ENCODE measurements at places on chromosomes 3 and 15.
A peak's percentile ranks its signal among the peaks of the same experiment; 100 is the strongest.

- no peak for DNase-seq
Observed at GRCh38 chr3:169455472-169455871, 208.0 kb downstream of the MECOM start.

DNA sequence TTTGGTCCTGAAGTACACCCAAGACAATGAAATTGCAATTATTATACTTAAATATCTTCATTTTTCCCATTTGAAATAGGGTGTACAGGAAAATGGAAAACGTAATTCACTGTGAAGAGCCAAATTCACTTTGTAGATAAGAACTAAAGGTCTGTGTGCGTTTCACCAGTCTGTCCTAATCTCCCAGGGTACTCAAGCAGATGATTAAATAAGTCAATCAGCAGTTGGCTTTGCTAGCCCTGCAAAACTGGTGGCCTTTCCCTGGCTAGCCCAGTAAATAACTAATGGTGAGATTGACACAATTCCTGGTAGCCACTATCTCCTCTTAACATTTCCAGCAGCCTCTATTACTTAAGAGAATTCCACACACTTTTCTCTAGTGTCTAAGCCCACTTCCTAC lies 389.3 kb downstream of the TBL1XR1 start:
- no peak for DNase-seq

- no peak for DNase-seq
Observed at GRCh38 chr3:184378651-184379357, 797 bp upstream of the THPO start.

DNA sequence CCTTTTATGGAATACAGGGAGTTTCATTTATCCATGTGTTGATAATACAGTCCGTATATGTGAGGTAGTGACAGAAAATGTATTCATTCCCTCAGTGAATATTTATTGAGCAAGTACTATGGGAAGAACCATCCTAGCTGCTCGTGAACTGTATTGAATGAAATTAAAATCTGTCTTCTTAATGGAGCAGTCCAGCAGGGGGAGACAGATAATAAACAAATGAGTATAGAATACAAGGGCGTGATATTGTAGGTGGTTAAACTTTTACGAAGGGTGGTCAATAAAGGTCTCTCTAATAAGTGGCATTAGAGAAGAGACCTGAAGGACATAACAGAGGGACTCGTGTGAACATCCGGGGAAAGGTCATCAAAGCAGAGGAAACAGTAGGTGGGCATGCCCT lies 62.7 kb upstream of the OSTN start:
- DNase-seq: no peak

GRCh38 chr3:57974796-57975388 lies 33.3 kb upstream of the FLNB start:
- DNase-seq: no peak

- DNase-seq: no peak
Observed at GRCh38 chr15:71201477-71201876, 86.2 kb downstream of the THSD4 start.

GRCh38 chr3:115211810-115212492 lies 64.9 kb upstream of the ZBTB20 start:
- DNase-seq: no peak

DNA sequence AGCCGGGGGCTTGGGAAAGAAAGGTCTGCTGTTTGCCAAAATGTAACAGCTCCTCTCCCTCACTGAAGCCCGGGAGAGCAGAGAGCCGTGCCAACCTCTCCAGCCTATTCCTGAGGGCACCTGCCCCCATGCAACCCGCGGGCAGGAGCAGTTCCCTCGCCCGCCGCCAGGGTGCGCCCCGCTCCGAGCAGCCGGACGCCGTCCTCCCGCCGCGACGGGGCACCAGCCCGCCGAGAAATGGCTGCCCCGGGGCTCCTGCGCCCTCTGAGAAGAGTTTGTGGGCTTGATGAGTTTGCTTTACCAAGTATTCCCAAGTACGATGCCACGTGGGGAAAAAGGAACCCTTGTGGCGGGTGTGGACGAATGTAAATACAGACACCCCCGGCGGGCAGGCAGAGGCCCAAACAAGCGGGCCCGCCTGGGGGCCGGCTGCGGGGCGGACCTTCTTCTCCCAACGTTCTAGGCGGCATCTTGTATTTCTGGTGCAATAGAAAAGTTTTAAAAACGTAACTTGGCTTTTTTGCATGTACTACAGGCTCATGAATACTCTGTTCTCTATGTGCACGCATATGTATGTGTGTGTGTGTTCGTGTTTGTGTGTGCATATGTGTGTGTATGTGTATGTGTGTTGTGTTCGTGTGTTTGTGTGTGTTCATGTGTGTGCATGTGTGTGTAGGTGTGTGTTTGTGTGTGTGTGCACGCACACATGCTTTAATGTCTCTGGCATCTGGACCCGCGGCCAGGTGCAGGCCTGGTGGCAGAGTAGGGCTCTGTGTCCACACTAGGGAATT lies 162.9 kb downstream of the CHSY1 start:
- DNase-seq: peak; percentile 84

DNA sequence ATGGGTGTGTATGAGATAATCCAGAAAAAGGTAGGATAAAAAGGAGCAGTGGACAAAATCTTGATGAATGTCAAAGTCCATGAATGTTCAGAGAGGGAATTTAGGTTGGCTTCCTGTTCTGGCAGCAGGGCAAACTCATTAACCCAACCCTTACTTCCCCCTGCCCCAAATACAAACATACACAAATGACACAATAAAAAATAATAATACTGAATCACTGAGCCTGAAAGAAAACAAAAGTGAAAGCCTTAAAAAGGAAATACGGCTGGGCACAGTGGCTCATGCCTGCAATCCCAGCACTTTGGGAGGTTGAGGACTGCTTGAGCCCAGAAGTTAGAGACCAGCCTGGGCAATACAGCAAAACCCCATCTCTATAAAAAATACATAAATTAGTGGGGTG lies 62.9 kb downstream of the GPR176 start:
- DNase-seq: no peak

DNA sequence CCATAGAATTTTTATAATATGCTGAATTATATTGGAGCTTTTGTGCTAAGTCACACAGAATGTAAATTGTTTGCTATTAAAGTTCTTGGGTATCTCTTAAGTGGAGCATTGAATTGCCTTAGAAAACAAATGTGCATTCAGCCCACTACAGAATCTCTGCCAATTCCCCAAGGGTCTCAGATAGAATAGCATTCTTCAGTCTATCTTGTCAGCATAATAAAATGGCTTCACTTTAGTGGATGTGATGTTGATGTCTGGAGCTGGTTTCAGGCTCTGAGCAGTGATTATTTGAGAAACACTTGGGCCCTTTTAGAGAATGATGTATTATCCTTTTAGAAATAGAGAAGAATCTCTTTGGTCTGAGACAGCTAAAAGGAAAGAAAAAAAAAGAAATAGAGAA lies 45.2 kb downstream of the LRCH3 start:
- DNase-seq: no peak

DNA sequence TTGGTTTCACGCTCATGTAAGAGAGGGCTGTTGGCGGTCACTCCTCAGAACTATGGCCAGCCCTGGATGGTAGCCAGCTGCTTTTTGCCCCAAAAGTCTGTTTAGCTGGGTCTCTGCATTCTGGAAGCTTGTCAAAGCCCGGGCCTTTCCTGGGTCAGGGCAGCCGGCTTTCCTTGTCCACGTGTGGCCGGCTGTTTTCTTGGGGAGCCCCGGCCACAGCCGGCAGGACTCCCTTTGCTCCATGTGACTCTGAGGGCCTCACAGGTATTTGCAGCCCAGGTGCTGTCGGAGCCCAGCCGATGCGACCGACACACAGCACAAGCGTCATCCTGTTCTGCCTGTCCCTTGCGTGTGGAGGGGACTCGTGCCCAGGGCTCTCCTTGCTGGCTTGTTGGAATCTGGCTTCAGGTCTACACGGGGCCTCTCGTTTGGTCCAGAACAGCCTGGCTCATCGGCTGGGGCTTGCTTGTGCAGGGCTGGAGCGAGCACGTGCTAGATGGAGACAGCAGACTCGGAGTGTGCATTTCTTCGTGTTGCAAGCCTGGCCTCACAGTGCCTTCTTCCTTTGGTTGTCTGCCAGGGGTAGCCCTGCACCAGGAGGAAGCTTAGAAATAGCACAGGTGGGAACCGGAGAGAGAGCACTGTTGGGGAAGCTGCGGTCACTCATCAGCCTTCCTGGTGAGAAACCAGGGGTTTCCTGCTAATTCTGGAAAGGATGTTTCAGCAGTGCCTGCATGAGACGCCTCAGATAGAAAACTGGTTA lies 51.5 kb downstream of the PGPEP1L start:
- DNase-seq: no peak

- no peak for DNase-seq
Observed at GRCh38 chr3:107988460-107989175, 102.2 kb downstream of the CD47 start.

GRCh38 chr15:40598126-40598525 lies 4.1 kb downstream of the KNL1 start:
- no peak for DNase-seq

- no peak for DNase-seq
Observed at GRCh38 chr3:183032880-183033555, 52.7 kb upstream of the DCUN1D1 start.

GRCh38 chr3:50342813-50343633 lies 2.4 kb upstream of the RASSF1 start:
- DNase-seq: no peak

GRCh38 chr3:116579840-116580239 lies 129.7 kb upstream of the TUSC7 start:
- no peak for DNase-seq

DNA sequence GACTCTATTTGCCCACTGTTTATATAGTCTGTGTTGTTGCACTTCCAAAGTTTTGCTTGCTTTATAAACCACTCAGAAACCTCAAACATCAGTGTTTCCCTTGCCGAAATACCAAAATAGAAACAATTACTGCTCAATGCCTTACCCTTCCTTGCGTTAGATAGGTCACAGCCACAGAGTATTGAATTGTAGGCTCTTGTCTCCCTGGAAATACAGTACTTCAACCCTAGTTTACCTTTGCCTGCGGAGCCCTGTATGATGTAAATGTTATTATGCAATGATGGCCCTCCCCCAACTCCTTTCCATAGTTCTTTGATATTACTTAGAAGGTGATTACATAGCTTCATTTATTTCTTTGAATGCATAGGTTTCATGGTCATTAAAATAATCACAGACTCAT lies 44.2 kb downstream of the SOX2 start:
- DNase-seq: no peak

DNA sequence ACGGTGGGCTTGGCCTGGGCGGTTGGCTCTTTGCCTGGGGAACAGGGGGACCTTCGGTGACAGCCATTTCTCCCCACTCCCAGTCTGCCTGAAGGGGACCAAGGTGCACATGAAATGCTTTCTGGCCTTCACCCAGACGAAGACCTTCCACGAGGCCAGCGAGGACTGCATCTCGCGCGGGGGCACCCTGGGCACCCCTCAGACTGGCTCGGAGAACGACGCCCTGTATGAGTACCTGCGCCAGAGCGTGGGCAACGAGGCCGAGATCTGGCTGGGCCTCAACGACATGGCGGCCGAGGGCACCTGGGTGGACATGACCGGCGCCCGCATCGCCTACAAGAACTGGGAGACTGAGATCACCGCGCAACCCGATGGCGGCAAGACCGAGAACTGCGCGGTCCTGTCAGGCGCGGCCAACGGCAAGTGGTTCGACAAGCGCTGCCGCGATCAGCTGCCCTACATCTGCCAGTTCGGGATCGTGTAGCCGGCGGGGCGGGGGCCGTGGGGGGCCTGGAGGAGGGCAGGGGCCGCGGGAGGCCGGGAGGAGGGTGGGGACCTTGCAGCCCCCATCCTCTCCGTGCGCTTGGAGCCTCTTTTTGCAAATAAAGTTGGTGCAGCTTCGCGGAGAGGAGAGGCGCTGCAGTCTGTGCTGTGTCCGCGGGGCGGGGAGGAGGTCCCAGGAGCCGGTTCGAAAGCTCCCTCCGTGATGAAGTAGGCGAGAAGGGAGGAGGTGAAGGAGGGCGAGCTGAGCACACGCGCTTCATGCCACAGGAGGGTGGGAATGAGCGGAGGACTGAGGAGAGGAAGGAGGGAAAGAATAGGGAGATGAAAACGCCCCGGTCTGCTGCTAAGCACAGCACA lies 9.6 kb downstream of the CLEC3B start:
- DNase-seq: peak; percentile 52

DNA sequence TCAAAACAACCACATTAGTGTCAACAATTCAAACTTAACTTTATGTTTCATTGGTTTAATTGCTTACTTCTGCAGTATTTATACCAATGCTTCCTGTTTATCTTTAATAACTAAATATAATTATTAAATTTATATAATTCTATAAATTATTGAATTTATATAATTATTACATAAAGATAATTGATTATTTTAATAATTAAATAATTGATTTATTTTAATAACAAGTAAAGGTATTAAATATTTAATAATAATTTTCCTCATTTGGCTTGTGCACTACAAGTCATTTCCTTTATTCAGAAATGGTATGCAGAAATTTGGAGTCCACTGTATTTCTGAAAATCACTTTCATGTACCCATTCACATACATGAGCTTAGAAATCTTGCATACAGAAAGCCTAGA lies 156.2 kb upstream of the NSMCE3 start:
- DNase-seq: no peak

- peak; percentile 46 for DNase-seq
Observed at GRCh38 chr3:48194446-48195071, 6.3 kb upstream of the CDC25A start.

GRCh38 chr3:172127929-172128580 lies 88.7 kb downstream of the FNDC3B start:
- no peak for DNase-seq

DNA sequence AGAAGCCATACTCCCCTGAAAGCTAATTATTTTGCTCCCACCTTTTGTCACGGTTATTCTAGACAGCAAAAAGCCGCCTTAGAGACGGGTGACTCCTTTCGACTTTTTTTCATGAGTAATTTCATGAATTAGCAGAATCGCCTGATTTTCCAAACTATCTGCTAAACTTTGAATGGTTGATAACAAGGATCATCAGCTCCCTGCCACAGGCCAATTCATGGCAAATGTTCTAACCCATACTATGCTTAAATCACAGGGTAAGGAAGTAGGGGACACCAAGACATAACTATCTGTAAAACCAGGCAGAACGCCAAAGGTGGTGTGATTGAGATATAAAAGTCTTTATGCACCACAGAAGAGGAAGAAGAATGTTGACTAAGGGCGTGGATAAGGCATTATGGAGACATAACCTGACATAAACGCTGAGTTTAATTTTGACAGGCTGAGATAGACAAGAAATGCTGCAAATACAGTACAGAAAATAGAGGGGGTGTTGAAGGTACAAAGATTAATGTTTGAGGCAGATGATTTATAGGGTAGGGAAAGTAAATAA lies 891 bp upstream of the DMXL2 start:
- DNase-seq: no peak

- DNase-seq: no peak
Observed at GRCh38 chr3:47704237-47704612, 77.5 kb downstream of the SMARCC1 start.

GRCh38 chr3:2268779-2269178 lies 170.1 kb downstream of the CNTN4 start:
- DNase-seq: no peak
